ENCODE measurements at places on chromosomes 2 and 18.

DNA sequence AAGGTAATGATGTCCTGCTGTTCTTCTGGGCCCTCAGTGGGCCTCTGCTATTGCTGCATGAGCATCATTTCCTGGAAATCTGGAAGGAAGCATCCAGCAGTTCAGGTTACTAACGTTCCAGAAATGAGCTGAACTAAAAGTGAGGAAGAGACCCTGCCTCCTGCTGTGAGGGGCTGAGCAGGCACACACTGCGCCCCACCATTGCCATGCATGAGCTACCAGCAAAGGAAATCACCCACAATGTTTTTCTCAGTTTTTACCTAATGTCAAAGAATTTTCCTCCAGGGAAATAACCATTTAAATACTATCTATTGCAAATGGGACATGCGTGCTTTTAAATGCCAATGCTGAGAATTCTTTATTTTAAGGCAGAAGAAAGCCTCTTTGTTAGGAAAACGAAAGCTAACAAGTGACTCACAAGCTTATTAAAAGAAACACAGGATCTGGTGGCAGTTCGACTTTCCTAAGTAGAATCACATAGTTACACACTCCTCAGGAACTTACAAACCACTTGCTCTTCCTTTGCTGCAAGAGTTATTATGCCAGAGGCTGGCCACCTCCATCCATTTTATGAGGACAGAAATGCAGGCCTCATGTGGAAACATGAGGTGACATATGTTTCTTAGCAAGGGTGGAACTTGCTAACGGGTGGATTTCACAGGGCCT, 152.6 kb upstream of the TTC39C start:
- no peak for DNase-seq

DNA sequence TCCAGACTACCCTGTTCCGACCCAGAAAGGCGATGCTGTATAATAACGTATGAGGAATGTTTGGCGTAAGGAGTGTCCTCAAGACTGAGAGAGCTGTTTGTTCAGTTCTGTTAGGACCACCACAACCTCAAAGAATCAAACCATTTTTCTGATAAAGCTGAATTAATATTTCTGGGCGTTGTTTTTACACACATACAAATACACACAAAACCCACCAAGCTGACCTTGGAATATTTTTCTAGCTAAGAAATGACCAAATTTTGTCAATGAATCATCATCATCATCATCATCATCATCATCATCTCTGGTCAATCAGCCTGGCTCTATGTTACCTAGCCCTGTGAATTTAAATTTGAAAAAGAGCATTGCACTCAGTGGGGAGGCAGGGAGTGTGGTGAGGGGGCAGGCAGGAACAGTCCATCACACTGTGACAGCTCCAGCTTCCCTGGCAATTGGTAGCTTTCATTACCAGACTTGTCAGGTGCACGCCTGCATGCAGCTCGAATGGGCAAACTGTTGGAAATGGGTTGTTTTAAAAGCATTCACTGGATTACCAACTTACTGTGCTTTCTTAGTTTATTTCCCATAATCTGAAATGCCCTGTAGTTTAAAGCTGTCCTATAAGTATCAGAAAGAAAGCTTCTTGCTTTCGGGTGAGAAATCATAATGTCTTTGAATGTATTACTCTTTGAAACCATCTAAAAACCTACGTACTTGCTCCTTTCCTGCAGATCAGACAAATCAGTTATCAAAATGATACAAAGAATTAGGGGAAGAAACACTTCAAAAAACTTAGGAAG, 6.9 kb upstream of the POU3F3 start:
- DNase-seq, result no peak

DNA sequence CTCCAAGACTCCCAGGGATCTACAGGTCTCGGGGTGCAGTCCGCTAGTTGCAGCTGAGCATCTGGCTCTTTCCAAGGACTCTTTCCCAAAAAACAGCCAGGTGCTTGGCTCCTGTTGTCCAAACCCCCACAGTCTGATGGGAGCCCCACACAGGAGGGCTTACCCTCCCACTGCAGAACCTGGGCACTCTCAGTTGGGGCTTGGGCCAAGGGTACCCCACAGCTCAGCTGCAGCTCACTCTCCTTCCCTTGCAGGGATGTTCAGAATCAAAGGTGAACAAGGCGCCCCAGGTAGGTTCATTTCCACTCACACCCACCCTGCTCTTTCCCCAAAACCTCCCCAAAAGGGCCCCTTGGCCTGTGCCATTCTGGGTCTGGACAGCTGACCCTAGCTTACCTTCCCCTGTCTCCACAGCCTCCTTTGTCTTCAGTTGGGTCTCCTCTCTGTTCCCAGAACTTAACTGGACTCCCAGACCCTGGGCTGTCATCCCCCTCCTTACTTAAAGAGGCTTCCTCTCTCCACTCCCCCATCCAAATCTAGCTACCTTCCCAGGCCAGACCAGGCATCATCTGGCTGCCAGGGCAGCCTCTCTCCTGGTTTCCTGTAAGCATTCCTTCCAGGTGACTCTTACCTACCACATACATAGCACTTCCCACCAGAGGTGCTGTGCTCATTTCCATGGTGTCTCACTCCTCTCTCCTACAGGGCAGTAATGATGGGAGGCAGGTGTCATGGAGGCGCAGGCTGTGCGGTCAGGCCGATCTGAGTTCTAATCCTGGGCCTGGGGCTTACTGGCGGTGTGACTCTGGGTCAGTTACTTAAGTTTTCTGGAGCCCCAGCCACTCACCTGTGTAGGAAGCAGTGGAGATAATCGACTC, 29.5 kb downstream of the MARCO start:
- no peak for DNase-seq

DNA sequence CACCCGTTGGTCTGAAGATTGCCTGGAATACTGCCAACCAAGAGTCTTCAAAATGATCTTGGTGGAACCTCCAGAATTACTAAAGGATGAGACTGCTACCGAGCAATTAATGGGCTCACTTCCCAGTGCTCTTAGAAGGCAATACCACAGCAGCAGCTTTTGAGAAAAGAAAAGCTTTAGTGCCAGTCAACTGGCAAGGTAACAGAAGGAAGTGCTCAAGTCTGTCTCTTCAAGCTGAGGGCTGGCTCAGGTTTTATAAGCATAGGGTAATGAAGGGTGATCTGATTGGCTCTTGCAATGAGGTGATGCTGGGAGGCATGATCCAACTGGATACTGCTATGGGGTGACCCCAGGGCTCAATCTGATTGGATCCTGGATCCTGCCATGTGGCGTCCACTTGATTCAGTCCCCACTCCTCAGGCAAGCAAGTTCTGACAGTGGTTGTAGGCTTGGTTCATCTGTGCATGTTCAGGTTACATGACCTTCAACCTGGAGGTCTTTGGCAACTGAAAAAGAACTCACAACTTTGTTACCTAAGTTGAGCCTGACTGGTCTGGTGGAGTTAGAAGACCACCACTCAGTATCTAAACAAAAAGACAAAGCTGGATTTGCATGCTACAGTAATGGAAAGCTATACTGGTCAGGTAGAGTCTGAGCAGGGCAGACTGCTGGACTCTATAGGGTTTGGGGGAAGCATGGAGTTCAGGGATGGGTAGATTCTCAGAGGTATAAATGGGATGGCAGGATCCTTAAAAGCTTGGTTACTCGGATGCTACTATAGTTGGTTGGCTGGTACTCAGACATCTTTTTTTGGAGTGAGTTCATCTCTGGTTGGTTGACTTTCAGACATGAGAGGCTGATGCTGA, 14.0 kb upstream of the RIF1 start:
- DNase-seq, result no peak

GRCh38 chr2:137002896-137003295, 237.6 kb downstream of the THSD7B start:
- DNase-seq, result no peak

- no peak for DNase-seq
Observed at GRCh38 chr2:85291425-85292023, 36.3 kb downstream of the TGOLN2 start.

DNA sequence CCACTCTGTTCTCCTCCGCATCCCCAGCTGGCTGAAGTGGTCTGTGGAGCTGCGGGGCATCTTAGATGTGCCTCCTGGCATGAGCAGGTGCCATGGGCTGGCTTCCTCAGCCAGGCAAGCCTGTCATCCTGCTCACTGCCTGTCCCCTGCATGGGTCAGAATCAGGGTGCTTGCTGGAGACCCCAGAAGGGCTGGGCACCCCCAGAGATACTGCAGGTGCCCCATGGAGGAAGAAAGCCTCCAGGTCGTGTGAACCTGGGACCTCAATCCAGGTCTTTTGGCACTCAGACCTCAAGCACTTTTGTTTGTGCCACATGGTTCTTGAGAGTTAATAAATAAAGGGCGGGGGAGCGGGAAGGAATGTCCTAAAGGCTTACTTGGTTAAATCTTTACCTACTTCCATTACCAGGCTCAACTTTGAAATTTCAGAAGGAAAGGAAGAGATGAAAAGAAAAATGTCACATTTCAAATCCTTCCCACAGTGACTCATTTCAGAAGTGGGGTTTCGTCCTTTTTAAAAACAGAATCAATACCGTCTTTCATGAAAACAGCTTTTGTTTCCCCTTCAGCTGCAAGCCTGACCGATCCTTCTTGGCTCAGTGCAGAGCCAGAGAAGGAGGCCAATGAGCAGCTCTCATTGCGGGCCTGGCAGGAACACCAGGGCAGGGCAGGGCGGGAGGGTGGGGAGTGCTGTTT, 69.9 kb downstream of the RHOB start:
- DNase-seq, result no peak

- DNase-seq, result no peak
Observed at GRCh38 chr18:24683925-24684324, 223.5 kb downstream of the HRH4 start.

DNA sequence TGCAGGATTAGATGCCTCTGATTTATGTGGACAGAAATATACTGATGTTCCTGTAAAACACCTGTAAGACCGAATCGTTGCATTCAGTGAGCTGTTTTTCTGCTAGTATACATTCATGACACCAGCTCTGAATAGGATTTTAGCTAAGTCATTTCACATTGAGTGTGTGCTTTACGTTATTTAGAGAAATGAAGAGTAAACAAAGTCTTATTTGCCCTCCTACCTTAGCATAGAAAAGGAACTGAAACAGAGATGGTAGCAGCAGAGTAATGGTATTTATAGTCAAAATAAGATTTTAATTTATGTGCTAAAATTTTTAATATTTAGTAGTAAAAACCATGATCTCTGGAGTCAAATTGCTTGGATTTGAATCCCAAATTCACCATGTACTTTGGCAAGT, 168.0 kb downstream of the CERS6 start:
- no peak for DNase-seq

DNA sequence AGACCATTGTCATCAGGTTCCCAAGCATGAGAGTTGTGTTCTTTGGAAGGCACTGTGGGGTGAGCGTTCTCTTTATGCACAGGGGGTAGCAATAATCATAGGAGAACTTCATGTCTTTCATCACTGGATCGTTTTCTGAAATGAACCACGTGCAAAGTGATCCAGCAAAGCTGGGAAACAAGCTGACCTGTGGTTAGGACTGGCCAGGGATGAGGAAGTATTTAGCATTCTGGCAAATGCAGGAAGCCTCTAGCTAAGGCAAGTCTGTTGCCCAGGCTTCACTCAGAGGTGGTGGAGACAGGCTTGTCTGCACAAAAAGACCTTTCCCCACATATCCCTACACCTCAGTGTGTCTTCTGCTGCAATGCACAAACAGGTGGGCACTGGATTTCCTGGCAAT, 58.6 kb downstream of the MMADHC start:
- no peak for DNase-seq

- no peak for DNase-seq
Observed at GRCh38 chr2:171602352-171602751, 80.1 kb downstream of the CYBRD1 start.

DNA sequence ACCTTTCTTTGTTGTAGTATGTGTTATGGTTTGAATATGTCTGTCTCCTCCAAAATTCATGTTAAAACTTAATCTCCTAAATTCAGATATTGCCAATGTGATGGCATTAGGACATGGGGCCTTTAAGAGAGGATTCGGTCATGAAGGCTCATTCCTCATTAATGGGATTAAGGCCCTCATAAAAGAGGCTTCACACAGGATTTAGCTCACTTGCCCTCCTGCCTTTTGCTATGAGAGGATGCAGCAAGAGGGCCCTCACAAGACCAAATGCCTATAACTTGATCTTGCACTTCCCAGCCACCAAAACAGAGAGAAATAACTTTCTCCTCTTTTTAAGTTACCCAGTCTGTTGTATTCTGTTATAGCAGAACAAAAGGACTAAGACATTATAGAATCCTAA, 19.7 kb downstream of the ZBTB14 start:
- DNase-seq, result no peak

DNA sequence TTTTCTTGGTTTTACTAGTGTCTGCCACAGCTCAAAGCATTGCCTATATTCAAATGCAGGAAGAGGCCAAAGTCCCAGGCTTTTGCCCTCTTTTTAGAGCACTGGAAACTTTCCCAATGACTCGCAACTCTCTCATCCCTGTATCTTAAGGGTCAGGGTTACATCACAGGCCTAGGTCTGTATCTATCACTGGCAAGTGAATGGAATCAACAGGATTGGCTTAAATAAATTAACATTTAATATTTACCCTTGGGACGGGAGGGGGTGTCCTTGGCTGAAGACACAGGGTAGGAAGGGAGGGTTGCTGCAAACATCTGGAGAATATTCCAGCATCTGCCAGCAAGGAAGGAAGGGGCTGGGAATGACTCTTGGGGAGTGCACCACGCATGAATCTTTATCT, 242.6 kb downstream of the SLC4A3 start:
- DNase-seq, result no peak
